ENCODE measurements at places on chromosomes 5 and 9.

DNA sequence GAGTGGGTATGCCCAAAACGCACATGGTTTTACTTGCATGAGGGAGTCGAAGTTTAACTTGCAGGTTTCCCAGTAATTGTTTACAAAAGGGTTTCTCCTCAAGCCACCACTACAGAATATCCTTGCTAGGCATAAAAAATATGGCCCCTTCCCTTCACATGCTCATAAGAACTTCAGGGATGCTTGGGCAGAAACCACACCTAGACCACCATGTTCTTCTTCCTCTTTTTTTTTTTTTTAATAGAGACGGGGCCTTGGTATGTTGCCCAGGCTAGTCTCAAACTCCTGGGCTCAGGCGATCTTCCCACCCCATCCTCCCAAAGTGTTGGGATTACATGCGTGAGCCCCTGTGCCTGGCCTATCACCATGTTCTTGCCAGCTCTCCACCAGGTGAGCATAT lies 18.6 kb upstream of the PLIN2 start:
- no peak for DNase-seq

GRCh38 chr5:151720215-151720614 lies 33.5 kb upstream of the SPARC start:
- DNase-seq = no peak

GRCh38 chr5:80998590-80998979 lies 38.4 kb downstream of the RASGRF2 start:
- no peak for DNase-seq

GRCh38 chr9:103242025-103242424 lies 246.9 kb downstream of the CYLC2 start:
- no peak for DNase-seq

DNA sequence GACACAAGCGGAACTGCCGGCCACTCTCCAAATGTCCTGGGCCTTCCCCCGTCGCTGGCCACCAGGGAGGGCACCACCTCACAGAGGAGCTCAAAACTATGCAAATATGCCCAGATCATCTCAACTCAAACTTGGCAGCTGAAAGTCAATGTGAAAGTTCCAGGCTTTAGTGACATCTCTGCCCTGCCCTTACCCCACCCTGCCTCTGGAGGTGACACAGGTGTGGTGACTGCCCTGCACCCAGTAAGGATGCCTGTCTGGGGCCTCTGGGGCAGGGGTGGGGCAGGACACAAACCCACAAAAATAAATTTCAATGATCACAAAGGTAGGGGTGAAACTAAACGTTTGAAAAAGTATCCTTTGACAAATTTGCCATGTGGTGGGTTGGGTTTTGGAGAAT lies 213.4 kb downstream of the HSPA4 start:
- no peak for DNase-seq

DNA sequence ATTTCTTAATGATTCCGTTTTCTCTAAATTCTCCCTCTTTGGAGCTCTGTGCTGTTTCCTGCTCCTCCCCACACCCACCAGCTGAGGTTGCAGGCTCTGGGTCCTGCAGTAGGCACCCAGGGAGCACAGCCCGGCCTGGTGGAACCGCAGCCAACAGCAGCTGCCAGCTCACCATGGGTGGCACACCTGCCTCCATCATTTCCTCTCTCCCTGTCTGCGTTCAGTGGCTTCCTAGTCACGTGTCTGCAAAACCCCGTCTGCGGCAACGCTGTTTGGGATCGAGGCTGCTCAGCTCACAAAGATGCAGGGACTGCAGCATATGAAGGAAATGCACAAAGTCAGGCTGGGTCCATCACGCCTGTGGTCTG lies 367.8 kb downstream of the IRX2 start:
- DNase-seq = no peak

DNA sequence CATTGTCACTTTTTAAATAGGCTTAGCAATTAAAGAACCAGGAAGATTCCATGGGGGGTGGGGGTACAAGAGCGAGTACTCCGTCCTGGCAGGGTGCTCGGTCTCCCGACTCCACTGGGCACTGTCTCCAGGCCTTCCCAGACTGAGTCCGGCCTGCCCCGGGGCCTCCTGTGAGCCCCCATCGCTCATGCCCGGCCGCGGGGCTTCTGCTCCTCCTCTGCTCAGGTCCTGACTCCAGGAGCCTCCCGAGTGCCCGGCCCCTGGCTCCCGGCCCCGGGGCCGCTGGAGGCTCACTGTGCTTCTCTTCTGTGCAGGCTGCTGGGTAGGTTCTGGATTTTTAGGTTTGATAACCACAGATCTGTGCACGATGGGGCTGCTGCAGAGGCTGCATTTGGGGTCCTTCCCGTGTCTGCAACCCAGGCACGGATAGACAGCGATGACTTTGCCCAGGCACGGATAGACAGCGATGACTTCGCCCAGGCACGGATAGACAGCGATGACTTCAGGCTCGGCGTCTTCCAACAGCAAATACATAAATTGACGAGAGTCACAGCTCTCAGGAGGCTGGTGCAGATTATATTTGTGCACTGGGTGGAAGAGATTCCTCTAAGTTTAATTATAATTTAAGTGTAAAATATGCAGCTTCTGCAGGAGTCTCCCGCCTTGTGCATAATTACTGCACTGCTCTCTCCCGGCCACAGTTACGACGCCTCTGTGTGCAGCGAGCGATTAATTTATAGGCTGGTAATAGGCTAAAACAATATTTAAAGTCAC lies 74.8 kb upstream of the RXRA start:
- DNase-seq = no peak

DNA sequence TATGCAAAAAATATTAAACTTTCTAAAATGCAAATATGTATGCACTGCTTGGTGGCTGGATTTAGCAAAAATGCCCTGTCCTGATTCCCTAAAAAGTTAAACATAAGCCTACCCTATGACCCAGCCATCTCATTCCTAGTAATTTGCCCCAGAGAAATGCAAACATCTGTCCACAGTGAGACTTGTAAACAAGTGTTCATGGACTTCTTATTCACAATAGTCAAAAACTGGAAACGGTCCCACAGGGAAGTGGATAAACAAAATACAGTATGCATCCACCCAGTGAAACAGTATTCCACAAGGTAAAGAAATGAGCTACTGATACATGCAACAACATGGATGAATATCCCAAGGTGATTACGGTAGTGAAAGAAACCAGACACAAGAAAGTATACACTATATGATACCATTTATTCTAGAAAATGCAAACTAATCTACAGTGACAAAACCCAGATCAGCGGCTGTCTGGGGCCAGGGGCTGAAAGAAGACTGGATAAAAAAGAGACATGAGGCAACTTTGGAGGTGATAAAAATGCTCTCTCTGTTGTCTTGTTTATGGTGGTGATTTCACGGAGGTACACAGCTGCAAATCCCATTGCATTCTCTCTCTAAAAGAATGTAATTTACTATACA lies 277.3 kb downstream of the GLIS3 start:
- no peak for DNase-seq

DNA sequence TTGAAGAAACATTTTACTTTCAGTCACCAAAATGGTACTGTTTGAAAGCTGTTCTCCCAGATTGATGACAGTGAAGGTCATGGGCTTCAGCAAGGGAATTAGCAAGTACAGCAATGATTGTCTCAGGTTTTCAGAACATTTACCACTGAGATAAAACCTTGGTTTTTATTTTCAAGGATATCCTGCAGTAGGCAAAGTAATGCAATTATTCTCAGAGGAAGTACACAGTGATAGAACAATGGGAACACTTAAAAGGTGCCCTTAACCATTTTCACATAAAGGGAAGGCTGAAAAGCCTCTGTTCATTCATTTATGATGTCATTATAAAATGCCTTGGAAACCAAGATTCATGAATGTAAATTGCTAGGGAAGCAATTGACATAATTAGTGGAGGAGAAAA lies 471.8 kb upstream of the ACO1 start:
- no peak for DNase-seq

- no peak for DNase-seq
Measured at GRCh38 chr5:139712412-139712811, 64.3 kb downstream of the CXXC5 start.

Measured in stimulated activated CD4-positive, alpha-beta T cell treated with anti-CD3 and anti-CD28 coated beads, TNF-alpha, amount 100 ng/mL, for 4 hours (primary cell).